ENCODE measurements at places on chromosomes 2 and 18.

GRCh38 chr18:22172594-22173049 is 3.2 kb downstream of the GATA6 start:
- DNase-seq, result no peak

DNA sequence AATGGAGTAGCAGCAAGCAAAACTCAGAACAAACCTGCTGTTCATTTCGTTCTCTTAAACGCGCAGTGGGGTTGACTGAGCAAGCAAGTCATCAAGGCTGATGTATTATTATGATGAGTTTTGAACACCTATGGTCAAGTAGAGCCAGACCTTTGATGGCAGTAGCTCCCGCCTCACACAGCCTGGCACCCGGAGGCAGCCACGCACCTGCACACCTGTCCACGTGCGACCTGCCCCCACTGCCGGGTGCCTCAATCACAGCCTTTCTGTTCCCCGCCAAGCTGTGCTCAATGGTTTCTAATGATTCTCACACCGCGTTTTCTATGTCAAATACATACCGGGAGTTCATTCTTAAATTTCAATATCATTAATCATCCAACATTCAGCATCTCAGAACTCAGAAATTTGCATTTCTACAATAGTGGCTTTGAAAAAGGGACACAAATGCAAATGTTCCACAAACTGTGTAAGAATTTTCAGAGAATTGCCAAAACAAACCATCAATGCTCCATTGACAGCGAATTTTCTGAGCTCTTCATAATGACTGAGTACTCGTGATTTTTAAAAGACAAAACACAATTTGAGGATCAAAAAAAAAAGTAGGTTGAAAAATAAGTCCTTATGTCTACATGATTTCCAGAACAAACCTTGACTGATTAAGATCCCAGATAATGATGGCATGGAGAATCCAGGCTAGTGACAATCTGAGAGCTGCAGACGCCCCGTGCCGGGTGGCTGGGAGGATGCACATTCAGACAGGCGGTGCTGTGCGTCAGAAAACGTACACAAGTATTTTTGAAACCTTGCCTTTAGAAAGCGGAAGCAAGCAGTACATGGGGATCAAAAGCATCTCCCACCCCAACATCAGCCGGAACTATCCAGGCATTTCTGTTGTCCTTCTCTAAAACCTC is 56.6 kb downstream of the HDAC4 start:
- no peak for DNase-seq

GRCh38 chr2:23824777-23825212 is 102.1 kb downstream of the ATAD2B start:
- no peak for DNase-seq

DNA sequence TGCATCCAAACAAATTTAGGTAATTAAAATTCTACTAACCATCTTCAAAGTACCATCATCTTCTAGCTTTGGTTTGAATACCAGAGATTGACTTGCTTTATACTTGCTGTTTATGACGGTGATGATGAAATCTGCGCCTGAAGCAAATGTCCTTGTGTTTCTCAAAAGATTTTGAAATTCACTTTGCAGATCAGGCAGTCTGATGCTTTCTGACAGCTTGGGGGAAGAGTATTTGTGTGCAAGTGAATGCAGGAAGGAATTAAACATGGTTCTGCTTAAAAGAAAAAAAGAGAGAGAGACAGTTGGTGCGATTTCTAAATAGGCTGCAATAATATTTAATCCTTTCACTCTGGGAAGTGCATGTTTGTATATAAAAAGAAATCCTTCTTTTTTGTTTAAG is 29.6 kb downstream of the CSRNP3 start:
- DNase-seq, result no peak

GRCh38 chr18:37535968-37536367 is 29.6 kb downstream of the CELF4 start:
- no peak for DNase-seq

DNA sequence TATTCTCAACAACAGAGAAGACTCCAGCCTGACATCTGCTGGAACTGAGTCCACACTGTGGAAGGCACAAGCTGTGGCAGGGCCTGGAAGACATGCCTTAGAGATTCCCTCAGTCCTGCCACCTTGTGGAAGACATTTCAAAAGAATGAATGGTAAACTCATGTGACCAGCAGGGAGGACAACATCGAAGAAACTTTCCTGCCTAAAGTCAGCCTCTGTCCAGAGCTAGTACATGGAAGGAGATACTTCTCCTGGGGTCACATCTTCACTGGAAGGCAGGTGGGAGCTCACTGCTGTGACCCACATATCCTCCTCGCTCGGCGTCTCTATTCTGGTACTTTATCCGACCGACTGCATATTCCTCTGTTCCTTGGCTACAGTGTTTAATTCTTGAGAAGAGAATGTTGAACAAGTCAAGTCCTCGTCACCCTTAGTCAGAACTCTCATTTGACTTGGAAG is 59.5 kb downstream of the PUM2 start:
- no peak for DNase-seq

DNA sequence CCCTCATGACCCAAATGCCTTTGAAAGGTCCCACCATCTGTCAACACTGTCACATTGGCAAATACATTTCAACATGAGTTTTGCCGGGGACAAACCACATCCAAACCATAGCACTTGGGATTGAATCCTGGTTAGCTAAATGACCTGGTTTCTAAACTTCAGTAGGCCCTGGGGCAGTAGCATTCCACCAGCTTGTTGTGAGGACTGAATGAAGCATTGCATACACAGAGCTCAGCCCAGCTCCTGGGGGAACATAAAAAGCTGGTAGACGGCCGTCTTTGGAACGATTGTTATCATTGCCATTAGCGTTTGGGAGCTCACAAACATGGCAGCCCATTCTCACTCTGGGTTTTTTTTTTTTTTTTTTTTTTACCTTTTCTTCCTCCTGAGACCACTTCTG is 57.5 kb upstream of the CXCR4 start:
- no peak for DNase-seq

DNA sequence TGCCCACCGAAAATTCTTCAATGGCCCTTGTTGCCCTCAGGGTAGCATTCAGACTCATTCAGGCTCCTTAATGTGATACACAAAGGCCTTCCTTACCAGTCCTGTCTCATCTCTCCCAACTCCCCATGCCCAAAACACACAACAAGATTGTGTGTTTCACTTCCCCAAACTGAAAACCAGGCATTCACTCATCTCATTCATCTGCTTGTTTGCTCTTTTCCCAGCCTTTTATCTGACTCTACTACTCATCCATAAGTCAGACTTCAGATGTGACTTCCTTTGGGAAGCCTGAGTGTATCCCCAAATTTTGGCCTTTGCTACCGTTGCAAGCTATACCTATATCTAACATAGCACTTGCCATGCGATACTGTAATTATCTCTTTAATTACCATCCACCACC is 9.7 kb upstream of the SLC39A10 start:
- no peak for DNase-seq

DNA sequence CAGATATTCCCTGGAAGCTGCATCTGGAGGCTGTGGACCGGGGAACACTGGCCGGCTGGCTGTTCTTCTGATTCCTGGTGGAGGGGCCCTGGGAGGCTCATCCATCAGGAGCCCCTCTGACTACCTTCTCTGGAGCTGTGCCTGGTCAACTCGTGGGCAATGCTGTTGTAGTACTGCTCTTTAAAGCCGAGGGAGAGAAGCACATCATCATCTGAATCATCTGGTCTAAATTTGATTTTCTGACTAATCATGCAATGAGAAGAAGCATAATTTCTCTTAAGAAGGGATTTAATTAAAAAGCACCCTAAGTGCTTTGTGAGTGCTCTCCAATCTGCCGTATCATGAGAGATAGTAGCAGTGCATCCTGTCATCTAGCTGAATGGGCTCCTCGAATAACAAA is 229.5 kb downstream of the FHOD3 start:
- no peak for DNase-seq

GRCh38 chr2:56008661-56009431 is 85.3 kb upstream of the EFEMP1 start:
- DNase-seq, result no peak
